H1 (cell line): ENCODE measurements at places on chromosomes 5 and 9.

DNA sequence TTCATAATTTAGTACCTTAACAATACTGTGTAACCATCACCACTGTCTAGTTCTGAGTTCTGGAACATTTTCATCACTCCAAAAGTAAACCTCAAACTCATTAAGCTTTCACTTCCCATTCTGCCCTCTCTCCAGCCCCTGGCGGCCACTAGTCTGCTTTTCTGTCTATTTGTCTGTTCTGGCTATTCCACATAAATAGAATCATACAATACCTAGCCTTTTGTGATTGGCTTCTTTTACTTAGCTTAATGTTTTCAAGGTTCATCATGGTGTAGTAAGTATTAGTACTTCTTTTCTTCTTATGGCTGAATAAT lies 138.7 kb downstream of the RAPGEF6 start:
- no peak for DNase-seq

DNA sequence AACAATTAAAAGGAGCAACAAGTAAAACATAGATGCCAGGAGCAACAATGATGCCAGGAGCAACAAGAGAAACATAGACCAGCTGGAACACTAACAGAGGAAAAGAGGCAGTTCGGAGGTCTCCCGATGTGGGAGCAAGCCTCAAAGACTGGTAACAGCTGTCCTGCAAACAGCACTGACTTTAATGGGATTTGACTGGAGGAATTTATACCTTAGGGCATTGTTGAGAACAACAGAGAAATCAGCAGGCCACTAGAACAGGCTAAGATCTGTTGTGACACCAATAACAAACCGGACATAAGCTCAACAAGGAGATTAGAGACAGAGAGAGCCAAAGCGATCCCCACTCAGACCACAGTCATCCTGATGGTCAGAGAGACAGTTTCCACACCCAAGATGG lies 11.8 kb upstream of the SYK start:
- DNase-seq = no peak

DNA sequence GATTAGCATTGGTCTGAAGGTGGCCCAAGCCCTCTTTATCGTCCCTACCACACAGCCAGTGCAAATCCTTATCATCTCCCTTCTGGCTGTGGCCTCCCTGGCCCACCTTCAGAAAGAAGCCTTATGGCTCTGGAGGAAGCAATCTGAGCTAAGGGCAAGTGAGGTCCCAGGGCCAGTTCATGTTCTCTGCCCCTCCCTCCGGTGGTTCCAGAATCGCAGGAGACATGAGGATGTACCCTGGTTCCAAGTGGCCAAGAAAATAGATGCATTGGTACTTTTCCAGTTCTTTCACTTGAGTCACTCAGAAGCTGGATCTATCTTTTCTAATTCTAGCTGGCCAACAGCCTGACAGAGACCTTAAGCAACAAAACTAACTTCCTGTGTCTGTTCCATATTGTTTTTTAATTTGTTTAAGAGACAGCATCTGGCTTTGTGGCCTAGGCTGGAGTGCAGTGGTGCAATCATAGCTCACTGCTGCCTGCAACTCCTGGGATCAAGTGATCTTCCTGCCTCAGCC lies 60.7 kb downstream of the LHFPL2 start:
- DNase-seq = no peak

DNA sequence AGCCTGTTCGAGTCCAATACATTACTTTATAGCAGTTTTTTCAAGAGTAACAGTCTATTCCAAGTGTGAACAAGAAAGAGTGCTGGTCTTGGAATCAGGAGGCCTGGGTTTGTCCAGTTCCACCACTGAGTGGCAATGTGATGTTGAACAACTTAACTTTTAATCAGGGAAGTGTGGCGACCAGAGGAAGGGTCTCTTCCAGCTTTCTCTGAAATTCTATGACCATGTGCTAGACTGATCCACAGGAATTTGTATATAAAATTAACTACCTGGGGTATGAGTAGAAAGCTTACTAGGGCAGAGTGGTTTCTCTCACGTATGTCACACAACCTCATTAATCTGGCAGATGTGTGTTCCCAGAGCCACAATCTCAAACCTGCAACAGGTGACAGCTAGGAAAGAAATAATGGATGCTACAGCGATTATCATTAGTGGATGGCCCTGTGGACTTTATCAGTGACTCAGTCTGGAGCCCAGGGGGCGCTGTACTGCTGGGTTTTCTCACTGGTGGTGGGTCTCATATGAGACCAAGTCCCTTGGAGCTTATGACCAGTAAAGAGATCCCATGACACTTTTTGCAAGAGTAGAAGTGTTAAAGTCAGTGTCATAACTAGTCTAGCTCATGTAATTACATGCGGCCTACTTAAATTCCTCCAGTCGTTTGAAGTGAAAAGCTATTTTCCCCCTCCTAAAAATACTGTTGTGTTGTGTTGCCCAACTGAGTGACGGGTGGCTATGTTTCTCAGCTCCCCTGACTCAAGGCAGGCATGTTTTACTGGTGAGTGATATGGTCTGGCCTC lies 116.5 kb downstream of the GDNF start:
- DNase-seq = peak; percentile 78
